NCI-H82 (cell line): ENCODE measurements at places on chromosomes 1 and 21.

DNA sequence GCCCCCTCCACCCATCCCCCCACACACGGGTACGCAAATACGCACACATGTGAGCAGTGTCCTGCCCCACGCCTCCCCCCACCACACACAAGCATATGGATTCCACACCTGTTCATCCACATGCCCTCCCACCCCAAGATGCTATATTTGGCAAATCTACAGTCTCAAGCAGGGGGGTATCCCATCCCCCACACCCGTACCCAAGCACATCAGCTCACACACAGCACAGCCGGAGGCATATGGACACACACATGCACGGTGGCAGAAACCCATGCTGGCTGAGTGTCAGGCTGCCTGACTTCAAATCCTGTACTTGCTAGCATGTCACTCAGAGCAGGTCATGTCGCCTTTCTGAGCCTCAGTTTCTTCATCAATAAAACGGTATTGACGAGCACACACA lies 10.6 kb downstream of the COL16A1 start:
- peak; percentile 65 for DNase-seq

- no peak for DNase-seq
These were observed 84.2 kb downstream of the CDC7 start for GRCh38 chr1:91584878-91585277.

DNA sequence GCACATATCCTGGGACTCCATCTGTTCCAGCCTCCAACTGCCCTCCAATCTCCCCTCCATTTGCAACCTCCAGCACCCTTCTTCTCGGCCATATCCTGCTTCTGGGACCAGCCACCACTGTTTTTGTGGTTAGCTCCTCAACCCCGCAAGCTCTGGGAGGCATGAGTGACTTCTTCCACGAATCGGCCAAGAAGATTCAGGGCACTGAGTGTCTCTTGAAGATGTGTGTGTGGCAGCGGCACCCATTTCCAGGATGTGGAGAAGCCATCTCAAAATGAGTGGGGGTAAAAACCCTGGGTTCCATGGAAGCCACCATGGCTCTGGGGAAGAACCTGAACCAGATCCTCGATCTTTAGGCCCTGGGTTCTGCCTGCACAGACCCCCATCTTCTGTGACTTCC lies 194.6 kb downstream of the SLC45A1 start:
- DNase-seq: no peak

GRCh38 chr1:221192055-221192454 lies 312.8 kb downstream of the HLX start:
- DNase-seq: peak; percentile 34

- no peak for DNase-seq
These were observed 41.6 kb upstream of the GUCA2A start for GRCh38 chr1:42206164-42206563.

GRCh38 chr1:110875216-110875731 lies 2.3 kb downstream of the CD53 start:
- no peak for DNase-seq

- DNase-seq: no peak
These were observed 100.8 kb upstream of the C1orf174 start for GRCh38 chr1:4000811-4001251.

GRCh38 chr1:78787544-78787943 lies 137.9 kb downstream of the IFI44 start:
- no peak for DNase-seq

DNA sequence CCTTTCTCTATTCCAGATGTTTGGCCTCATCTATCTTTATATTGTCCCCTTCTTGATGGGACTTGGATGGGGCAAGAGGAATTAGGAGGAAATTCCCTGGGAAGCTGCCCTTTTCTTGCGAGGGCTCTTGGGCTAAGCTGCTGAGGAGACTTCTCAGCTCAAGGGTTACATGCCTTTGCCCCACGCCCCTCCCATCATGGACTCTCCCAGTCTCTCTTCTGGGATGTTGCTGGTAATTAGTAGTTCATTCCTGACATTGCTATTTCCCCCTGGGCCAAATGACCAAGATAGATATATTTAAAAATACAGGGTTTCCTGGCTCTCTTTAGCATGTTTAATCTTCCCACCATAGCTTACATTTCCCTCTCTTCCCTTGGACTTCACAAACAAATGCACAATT lies 90.6 kb upstream of the RALGPS2 start:
- no peak for DNase-seq

DNA sequence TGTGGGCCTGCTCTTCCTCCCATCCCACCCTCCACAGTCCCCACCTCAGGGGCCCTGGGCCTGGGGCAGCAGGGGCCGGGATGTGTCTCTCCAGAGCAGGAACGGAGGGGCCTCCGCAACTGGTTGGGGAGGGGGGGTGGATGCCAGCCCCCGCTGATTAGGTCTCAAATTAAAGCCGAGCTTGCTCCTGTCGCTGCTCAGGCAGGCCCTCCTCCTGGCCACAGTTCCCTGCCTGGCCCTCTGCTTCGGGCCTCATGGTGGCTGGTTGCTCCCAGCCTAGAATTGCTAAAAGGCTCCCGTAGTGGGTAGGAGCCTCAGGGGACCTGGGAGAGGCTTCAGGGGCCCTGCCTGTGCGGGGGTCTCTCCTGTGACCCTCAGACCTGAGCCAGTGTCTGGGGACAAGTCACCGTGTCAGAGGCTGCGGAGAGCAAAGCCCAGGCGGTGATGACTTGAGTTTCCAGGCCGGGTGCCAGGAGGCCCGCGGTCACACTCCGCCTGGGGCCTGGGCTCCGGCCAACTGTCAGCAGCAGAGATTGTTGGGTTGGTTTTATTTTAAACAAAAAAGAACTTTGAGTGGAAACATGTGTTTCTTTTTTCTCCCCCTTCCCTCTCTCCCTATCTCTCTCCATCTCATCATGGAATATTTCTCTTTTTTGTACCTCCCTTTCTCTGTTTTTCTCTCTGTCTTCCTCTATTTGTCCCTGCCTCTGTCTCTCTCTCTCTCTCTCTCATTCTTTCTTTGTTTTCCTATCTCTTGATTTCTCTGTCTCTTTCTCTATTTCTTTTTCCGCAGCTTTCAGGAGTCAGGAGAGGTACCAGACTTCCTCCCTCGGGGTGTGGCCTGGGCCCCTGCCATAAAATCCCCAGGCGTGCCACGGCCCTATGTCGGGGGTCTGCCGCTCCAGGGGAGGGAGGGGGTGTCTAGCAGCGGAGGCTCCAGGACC lies 20.0 kb upstream of the EPHA2 start:
- no peak for DNase-seq

GRCh38 chr21:30014886-30015285 lies 75.1 kb upstream of the GRIK1 start:
- DNase-seq: no peak

GRCh38 chr1:24427545-24427862 lies 11.9 kb downstream of the NIPAL3 start:
- no peak for DNase-seq

DNA sequence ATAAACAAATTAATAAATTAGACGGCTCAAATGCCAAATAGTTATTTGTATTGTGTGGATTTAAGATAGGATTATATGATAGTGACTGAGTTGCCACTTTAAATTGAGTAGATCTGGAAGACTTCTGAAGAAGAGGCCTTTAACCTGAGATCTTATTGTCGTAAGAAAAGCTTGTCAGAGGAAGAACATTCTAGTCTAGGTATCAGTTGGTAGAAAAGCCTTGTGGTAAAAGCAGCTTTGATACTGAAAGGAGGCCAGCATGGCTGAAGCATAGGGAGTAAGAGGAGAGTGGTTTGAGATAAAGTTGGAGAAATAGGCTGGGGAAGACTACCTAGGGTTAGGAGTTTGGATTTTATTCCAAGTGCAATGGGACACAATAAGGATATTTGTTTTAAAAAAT lies 29.1 kb downstream of the SLC30A7 start:
- no peak for DNase-seq

GRCh38 chr1:7089497-7089896 lies 304.2 kb downstream of the CAMTA1 start:
- DNase-seq: peak; percentile 38

DNA sequence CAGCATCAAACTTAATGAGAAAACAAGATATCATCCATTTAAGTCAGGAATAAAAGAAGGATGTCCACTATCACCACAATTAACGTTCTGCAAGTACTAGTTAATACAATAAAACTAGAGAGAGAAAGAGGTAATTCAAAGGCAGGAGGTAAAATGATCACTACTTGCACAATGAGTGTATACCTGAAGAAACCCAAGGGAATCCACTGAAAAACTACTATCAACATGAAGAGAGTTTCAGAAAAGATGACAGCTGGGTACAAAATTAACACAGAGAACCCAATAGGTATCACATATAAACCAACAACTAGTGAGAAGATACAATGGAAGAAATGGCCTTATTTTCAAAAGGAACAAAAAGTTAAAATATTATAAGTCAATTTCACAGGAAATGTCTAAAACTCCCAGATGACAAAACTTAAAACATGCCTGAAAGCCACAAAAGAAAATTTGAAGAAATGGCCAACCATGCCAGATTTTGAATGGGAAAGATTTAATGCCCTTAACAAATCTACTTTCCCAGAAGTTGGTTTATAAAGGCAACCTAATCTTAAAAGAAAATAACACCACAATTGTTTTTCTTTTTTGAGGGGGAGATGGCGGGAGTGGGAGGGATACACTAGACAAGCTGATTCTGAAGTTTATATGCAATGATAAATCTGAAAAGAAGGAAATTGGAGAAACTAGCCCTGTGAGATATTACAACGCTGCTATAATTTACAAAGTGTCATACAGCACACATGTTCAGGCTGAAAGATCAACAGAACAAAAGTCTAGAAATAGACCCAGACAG lies 17.8 kb downstream of the VPS26C start:
- no peak for DNase-seq

DNA sequence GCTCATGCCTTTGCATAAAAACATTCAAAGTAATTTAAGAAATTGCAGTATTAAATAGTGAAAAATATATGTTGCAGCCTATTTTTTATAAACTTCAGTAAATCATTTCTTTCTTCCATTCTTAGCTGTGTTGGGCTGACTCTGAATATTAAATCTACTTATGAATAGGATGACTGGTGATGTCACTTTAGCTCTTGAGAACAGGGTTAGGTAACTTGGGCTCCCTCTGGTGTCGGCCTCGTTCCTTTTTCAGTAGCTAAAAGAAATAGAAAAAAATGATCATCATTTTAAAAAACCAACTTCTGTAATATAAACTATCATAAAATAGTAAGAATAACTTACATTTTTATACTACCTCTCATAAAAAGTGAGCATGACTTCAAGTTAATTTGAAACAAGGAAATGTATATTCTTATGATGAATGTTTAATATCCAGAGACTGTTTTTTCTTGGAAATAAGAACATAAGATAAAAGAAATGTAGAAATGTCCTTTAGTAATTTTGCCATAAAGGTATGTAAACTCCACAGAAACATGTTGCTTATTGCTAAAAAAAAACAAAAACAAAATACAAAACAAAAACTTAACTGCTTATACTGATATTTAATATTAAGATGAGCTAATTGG lies 26.8 kb upstream of the NCAM2 start:
- peak; percentile 80 for DNase-seq

DNA sequence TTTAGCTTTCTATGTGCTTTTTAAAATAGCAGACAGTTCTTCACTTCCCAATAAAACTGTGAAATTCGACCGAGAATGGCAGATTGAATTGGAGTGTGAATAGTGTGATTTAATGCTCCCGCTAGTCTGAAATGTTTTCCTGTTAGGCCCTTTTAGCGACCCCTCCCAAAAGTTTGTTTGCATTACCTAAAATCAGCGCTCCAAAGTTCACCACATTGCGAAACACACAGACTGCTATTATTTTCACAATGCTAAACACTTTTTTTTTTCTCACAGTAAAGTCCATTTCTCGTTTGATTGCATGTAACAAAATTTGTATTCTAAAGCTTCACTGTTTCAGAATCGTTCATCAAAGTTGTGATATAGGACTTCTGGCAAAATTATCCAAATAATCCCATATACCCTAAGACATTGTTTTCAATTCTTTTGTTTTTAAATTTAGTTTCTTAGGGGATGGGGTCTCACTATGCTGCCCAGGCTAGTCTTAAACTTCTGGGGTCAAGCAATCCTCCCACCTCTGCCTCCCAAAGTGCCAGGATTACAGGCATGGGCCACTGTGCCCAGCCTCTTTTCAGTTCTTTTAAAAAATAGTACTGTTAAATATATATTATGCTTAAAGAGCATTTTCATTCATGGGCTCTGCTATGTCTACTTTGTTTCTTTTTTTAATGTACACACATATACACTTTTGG lies 76.5 kb upstream of the USH2A start:
- DNase-seq: no peak

DNA sequence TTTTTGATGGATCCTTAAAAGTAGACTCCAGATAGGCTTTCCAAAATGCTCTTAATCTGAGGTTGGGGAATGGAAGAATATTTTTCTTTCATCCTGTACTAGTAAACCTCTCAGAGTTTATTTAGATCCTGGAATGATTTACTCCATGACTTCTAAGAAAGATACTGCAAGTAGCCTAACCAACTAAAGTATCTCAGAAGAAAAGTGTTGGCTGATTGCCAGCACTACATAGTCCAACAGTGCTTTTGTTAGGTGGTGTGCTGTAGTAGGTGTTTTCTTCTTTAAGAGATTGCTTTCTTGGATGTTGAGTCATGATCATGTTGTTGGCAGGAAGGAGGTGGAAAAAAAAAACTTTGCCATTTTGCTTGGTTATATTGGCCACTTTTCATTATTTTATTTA lies 119.8 kb downstream of the OSBPL9 start:
- DNase-seq: peak; percentile 61

DNA sequence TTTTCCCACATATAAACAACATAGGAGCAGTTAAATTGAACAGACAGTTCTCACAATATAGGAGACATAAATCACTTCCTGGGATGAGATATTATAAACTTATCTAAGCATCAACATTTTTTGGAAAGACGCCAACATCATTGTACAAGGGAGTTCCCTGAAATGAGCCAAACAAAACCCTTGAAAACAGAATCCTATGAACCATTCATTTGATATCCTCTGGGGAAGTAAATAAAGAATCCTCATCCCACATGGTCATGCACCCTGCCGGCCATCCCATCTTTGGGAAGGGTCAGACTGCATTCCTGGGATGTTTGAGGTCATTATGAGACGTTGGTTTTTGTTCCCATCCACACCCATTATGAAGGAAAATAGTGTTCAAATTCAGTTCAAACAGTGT lies 111.8 kb upstream of the USP25 start:
- DNase-seq: no peak

- no peak for DNase-seq
These were observed 28.8 kb downstream of the SHISA4 start for GRCh38 chr1:201917362-201918033.

DNA sequence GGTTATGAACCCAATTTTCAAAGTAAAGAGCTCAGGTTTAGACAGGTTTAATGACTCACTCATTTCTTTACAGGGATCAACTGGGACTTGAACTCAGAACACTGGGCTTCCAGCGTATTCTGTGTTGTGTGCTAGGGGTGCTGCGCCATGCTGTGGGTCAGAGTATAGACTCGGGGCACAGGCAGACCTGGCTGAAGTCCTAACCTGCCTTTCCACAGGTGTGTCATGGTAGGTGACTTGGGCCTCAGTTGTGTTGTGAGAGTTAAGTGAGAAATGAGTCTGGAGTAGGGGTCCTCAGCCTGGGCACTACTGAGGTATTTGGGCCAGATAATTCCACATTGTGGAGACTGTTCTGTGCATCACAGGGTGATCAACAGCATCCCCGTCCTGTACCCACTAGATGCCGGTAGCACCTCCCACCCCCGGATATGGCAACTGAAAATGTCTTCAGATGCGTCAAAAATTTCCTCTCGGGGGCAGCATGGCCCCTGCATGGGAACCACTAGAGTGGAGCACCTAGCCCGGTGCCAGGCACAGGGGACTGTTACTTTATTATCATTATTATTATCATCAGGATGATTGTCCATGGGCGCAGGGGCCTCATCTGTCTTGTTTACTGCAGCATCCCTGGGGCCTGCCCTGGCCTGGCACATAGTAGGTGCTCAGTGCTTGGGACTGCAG lies 575.5 kb downstream of the PTPRU start:
- no peak for DNase-seq

GRCh38 chr1:54606096-54606989 lies 17.0 kb downstream of the FAM151A start:
- DNase-seq: no peak
